Ascending aorta (tissue), 2 donors: ENCODE measurements at places on chromosomes 7 and 10. TPM values are rescaled to one million over a fixed set of nuclear protein-coding genes. Genes with fewer than 3 reads are reported as not detected.

SPDYE5 gene
- total RNA-seq: not detected

NPTX2 gene
- 44.2 TPM for total RNA-seq

GIMAP7 gene
- 9.4 TPM for total RNA-seq

ACSM6 gene
- not detected for total RNA-seq

RAB11FIP2 gene
- 2.8 TPM for total RNA-seq

DNA sequence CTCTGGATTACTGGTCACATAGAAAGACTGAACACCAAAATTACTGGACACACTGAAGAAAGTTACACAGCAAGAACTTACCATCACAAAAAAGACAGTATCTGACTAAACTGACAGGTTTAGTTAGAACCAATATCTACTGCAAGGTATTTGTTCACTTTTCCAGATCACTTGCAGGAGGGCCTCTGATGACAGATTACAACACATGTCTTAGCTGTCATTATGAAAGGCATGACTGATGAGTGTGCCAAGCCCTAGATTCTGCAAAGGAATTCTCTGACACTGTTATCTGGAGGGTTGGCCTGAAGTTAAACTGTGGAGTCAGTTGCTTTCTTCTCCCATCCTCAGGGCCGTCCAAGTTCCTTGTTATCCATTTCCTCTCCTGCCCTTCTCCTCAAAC lies 242.7 kb downstream of the KIF20B start:
- DNase-seq: no peak

- no peak for DNase-seq
Observed at GRCh38 chr7:100441641-100442535, 5.6 kb upstream of the PPP1R35 start.

- DNase-seq: no peak
Observed at GRCh38 chr10:114346176-114347031, 57.9 kb downstream of the AFAP1L2 start.

DNA sequence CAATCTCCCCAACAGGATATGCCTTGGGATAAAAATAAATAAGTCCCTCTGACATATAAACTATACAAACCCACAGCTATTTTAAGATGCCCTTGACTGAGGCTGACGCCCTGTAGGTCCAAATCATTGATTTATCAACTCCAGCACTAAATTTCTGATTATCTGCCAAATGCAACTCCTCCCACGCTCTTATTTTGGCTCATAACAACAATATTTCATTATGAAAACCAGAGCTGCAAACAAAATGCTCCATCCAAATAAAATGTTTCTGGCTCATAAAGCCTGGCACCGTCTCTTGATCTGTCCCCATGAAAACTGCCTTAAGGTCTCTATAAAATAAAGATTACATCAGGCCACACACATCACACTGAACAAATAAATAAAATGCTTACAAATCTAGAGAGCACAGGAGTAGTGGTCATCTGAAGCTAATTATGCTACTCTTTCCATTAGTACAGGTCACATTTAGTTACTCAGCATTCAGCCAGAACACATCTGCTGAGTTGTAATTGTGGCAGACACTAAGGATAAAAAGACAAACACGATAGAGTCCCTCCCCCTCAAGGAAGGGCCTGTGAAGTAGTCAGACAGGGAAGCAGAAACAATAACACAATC lies 28.8 kb downstream of the CACUL1 start:
- DNase-seq: no peak

DNA sequence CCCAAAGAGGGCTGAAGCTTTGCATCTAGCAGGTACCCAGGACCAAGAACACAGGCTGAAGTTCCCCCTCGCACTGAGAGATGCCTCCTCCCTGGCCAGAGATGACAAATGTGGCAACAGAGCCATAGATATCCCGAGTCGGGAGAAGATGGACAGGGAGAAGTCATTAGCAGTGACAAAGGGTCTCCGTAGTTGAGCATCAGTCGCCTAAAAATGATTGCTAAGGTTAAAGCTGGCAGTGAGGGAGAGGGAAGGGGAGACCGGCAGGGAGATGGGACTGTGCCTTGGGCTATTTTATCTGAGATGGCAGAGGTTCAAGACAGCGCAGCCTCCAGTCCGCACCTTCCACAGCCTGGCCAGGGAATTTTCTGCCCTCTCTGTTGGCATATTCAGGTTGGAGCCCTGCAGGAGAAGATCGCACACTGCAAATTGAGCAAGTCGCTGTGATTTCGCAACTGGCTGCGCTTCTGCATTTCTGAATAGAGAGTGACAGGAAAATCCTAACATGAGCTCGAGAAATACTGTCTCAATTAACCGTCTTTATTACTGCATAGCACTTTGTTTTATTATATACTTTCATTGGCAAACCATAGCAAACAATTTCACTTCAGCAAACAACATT lies 238.9 kb upstream of the GPR26 start:
- DNase-seq: no peak

GRCh38 chr7:45278763-45279398 lies 121.3 kb downstream of the RAMP3 start:
- DNase-seq: no peak

- DNase-seq: no peak
Observed at GRCh38 chr7:80319461-80319860, 184.8 kb downstream of the GNAI1 start.

GRCh38 chr10:51608211-51608610 lies 91.2 kb downstream of the CSTF2T start:
- DNase-seq: no peak

- no peak for DNase-seq
Observed at GRCh38 chr10:80579181-80579763, 41.6 kb downstream of the SH2D4B start.

DNA sequence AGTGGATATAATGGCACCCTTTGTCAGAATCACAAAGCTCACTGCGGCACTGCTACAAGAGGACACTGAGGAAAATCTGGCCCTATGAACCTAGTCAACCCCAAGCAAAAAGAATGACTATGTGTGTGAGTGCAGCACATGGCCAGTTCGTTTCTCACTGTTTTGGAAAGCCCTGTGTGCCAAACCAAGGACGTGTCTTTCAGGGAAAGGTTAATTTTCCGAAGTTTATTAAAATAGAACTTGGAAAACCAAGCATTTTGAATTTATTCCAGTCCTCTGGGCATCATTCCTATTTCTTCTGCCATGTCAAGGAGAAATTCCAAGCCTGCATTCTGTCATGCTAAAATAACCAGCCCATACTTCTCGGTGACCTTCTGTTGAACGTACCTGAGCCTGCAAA lies 471.8 kb downstream of the PLXDC2 start:
- DNase-seq: no peak

GRCh38 chr7:140165422-140165821 lies 11.4 kb downstream of the KDM7A start:
- DNase-seq: no peak

DNA sequence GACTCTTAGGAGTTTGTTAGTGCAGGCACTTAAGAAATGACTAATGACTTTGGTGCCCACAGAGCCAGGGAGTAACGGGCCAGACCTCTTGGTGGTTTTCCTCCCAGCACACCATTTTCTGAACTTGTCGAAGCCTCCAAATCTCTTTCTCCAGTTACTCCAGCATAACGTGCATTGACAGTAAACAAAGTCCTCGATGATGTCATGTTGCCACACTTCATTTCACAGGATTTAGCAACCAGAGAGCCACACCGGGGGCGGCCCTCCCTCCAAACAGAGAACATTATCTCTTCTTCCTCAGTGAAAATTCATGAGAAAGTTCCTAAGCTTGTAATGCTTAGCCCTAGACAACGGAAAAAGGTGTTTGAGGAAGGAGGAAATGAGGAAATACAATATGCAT lies 4.0 kb upstream of the SVOPL start:
- no peak for DNase-seq

- DNase-seq: no peak
Observed at GRCh38 chr7:74544706-74545469, 91.2 kb downstream of the GTF2IRD1 start.

GRCh38 chr7:156430109-156430508 lies 210.5 kb upstream of the RNF32 start:
- no peak for DNase-seq

DNA sequence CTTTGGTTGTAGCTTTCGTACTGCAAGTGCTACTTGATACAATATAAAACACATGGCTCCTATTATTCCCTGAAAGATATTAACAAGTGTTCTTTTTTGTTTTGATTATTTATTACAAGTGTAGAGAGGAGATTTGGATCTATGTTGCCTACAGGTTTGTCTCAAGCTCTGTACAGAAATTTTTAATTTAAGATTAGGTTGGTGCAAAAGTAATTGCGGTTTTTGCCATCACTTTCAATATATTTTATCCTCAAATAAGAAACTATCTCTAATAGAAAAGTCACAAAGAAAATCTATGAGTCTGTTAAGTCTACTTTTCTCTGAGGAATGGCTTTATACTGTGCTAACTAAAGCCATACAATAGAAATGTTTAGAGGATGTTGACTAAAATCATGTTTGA lies 1086.1 kb downstream of the GRM8 start:
- DNase-seq: no peak

DNA sequence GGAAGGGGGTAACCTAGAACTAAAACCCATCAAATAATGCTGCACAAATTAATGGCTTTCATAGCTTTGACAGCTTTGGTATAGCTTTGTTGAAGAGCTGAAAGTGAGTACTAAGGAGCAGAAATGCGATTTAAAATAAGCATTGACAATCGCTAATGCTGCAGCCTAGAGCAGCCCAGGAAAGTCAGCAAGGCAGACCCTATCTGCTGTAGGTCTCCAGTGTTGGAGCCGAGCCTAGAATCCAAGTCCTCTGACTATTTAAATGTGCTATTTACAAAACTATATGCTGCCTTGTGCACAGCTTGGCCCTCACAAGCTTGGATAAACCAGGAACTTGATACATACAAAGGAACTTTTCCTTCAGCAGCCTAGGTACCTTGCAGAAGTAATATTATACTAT lies 64.9 kb upstream of the ASAH2 start:
- DNase-seq: no peak

DNA sequence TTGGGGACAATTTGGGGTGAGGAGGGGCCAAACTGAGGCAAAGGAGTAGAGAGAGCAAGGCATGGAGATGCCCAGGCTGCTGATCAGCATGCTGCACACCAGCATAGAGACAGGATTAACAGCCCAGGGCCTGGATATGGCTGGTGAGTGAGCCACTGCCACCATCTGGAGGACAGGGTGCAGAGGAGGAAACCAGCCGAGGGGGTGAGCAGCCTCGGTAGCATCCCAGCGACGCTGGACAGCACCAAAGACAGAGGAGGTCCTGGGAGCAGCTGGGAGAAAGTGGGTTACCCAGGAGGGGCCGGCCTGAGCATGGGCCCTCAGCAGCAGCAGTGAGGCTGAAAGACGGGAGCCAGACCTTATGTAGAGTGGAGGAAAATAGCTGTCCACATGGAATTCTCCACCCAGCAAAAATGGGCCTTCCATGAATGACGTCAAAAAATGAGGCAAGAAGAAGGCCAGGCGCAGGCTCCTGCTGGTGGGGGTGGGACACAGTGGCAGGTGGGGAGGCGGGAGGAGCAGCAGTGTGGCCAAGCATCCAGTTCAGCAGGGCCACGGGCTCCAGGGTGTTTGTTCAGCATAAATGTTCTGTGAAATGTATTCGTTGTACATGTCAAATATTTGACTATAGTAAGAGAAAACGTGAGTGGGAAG lies 16.7 kb downstream of the RET start:
- no peak for DNase-seq
